RWPE2 (cell line): ENCODE measurements at places on chromosomes 6 and 20.

GRCh38 chr6:3356056-3356823 is 97.5 kb downstream of the PSMG4 start:
- no peak for DNase-seq

DNA sequence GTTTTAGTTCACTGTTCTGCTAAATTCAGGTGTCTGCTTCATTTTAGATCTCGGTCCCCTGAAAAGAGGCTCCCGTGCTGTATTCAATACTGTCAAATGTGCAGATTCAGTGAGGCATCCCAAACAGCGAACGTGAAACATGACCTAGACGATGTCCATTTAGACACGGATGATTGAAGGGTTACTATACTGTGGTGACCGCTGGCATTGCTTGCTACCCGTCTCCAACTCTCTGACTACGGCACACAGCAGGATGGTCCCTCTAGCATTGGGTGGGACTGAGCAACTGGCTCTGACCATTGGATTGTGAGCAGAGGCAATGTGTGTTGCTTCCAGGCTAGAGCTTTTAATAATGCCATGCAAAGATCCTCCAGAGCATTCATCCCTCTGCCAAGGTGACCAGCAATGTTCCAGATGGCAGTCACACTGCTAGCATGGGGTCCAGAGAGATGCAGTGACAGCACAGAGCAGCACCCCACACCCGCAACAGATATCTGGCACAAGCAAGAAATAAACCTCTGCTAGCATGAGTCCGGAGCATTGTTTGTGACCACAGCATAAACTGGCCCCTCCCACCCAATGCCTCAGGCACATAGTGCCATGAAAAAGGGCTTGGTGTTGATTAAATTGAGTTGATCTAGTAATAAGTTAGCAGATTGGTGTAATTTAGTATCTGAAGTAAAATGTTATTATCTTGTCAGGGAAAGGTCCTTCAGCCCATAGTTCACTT is 9.0 kb downstream of the METTL24 start:
- no peak for DNase-seq

DNA sequence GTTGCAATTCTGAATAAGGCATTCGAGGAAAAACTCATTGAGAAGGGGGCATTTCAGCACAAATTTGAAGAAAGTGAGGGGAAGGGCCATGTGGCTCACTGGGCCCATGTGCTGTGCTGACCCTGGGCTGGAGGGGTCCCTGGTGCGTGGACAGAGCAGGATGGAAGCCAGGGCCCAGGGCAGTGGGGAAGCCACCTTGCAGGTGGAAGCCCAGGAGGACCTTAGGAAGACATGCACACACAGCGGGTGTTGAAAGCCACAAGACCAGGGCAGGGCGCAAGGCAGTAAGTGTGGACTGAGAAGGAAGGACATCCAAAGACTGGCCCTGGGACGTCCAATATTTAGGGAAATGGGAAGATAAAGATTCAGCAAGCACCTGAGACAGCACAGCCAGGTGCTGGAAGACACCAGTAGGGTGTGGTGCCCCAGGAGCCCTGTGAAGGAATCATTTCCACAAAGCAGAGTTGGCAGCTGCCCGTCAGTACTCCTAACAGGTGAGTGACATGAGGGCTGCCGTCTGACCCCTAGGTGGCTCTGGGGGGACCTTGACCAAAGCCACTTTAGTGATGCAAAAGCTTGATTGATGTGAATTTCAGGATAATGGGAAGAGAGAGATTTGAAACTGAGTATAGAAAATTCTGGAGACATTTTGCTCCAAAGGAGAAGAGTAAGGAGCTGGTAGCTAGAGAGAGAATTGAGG is 254.4 kb upstream of the EXOC2 start:
- DNase-seq = no peak

DNA sequence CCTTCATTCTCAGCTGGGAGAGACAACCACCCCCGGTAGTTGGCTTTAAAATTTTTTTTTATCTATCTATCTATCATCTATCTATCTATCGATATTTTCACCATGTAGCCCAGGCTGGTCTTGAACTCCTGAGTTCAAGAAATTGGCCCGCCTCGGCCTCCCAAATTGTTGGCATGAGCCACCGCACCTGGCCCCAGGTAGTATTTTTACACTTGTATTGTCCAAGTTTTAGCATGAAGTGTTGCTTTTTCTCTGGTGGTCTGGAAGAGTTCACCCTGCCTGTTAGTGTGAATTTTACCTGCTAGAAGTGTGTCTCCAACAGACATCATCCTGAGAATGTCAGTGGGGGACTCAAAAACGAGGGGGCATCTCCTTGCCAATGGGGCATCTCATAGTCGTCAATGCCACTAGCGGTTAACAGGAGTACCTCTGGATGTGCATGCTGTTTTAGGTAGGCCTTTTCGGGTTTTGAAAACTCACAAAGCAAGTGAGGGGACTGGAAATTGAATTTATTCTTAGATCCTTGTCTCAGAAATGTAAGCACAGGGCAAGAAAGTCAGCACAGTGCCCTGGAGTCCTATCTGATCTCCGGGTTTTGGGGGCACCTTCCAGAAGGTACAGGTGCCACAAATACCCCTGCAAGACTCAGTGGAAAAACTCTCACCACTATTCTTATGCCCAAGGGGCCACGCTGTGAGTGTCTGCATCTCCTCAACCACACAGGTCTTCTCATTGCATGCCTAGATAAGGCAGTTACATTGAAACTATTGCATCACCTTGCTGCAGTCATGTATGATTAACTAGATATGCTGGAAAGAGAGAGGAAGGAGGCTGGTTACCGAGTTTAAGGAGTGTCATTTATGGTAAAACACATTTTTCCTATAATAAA is 37.1 kb downstream of the TNFAIP3 start:
- DNase-seq = no peak

GRCh38 chr20:13865791-13866351 is 81.0 kb downstream of the NDUFAF5 start:
- no peak for DNase-seq

GRCh38 chr6:40015530-40015929 is 81.3 kb upstream of the MOCS1 start:
- DNase-seq = no peak

DNA sequence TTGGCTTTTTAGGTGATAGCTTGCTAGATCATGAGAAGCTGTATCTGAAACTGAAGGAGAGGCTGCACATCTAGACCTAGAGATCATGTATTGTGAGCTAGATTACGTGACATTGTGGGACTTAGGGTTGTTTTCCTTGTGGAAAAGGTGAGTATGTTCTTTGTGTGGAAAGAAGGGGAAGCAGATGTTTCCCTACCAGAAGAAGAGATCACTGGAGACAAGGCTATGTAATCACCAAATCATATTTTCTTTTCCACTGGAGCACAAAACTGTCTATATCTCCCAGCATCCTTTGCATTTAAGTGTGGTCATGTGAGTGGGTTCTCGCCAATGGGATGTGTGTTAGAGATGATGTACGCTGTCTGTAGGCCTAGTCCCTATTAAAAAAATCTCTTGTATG is 7.0 kb upstream of the EPB41L2 start:
- no peak for DNase-seq

- DNase-seq = no peak
Measured at GRCh38 chr6:161057103-161058091, 65.8 kb downstream of the MAP3K4 start.

- DNase-seq = no peak
Measured at GRCh38 chr6:108635505-108636226, 74.9 kb downstream of the FOXO3 start.

DNA sequence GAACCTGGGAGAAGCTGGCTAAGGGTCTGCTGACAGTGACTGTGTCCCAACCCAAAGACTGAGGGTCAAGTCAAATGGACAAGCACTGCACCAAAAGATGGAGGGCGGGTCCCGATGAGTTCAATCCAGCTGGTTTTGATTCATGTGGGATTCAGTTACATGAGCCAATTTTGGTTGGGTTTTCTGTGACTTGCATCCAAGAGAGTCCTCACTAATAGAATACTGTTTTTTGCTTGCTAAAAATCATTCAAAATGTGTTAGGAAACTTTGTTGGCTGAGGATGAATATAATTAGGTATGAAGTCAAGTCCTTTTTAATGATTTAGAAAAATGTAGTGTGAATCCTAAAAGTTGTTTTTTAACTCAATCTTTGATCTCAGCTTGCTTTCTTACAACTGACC is 323.8 kb upstream of the NOX3 start:
- no peak for DNase-seq

DNA sequence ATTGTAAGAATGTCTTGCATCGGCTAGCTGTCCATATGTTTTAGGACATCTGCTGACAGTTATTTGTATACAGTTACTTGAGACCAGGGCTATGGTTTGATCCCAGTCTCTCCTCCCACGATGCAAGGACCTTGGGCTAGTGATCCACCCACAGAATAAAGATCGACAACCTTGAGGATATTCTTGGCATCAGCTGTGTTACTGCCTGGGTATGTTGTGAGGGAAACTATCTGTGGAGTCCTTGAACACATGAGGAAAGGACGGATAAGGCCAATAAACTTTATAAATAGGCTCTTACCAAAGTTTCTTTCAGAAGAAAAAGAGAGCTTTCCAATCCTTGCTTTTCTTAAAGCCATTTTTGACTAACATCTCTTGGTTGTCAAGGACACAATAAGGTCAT is 70.8 kb upstream of the HEY2 start:
- no peak for DNase-seq

- DNase-seq = no peak
Measured at GRCh38 chr6:42929821-42930360, 611 bp downstream of the CNPY3 start.
